ENCODE measurements at places on chromosomes 12 and 14.

DNA sequence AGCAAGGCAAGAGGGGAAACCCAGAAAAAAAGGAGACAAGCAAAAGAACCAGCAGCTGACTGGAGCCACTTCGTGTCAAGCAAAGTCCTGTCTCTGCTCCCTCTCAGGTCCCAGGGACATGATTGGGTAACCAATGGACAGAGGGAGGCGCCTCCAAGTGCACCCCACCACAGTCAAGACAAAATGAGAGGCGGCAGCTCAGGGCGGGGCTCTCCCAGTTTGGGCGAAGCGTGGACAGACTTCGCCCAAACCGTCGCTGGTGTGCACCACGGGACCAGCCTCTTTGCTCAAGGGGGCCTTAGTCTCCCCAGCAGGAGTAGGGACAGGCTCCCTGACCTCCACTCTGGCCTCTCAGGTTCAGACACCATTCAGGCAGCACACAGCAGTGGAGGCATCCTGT is 1.5 kb upstream of the BEGAIN start:
- no peak for DNase-seq

- DNase-seq = no peak
Observed at GRCh38 chr12:40238266-40238902, 13.6 kb downstream of the LRRK2 start.

- no peak for DNase-seq
Observed at GRCh38 chr14:96184737-96185136, 19.9 kb upstream of the BDKRB2 start.

- DNase-seq = peak; percentile 40
Observed at GRCh38 chr12:93050026-93050747, 121.1 kb upstream of the EEA1 start.

DNA sequence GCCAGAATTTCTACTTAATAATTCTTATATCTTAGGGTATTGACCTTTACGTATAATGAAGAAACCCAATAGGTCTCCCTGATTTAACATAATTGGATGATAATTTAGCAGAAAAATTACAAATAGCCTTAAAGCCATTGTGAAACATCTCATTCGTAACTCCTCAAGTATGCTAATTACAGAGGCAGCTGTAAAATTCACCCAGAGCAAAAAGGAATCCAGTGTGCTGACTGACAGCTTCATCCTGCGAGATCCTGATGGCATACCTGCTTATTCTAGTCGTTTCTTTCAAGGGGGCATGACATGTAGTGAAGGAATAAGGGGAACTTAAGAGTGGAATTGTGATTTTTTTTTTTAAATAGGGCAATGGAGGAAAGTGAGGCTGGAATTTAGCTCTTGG is 291.5 kb downstream of the FUT8 start:
- no peak for DNase-seq

DNA sequence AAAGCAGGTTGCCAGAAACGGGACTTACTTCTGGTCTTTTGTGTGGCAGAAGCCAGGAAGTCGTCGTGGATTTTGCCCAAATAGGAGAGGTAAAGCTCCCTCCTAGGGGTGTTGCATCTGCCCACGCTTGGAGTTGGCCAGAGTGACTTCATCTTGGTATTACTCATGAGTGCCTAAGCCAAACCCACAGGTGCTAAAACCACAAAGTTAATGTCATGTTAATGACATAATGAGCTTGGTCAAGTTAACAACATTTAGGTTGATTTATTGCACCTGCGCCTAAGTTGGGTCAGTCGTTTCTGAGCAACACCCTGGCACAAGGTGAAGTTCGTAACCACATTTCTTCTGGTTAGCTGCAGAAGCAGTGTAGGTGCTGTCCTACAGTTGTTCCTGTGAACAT is 225.2 kb downstream of the FUT8 start:
- no peak for DNase-seq

DNA sequence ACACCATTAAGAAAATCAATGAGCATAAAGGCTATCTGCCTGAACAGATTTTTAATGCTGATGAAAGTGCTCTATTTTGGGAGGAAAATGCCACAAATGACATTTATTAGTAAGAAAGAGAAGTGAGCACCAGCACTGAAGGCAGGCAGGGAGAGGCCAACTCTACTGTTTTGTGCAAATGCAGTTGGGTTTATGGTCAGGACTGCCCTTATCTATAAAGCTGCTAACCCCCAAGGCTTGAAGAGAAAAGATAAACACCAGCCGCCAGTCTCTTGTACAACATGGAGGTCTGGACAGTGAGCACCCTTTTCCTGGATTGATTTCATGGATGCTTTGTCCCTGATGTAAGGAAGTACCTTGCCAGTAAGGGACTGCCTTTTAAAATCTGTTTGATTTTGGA is 246.8 kb upstream of the SFSWAP start:
- DNase-seq = no peak

DNA sequence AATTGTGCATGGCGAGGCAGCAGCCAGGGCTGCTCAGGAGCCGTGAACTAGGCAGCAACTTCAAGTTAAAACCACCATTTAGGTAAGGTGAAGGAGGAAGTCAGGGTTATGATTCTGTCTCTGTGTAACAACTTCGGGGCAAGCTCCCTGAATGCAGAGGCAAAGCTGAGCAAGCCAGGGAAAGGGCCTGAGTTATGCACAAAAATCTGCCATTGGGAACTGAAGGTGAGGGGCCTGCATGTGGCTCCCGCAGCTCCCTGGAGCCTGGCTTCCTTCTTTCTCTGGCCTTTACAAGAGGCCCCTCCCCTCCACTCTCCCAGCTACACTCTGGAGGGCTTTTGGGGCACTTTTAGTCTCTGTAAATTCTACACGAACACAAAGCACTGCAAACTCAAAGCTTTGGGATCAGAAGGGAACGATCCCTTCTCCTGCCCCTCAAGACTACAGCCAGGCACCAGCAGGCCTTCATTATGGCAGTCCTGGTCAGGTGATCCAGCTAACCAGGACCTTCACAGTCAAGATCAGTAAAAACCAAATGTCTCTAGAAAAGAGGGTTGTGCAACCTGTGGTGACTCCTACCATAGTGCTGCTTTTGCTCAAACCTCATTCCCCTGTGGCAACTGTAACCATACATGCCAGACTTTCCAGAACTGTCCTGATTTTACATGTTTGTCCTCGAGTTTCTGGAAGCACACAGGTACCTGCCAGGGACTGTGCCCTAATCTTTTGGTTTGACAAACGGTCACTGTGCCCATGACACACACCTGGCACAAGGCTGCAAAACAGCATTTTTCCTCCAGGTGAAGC is 67.2 kb upstream of the PTGR2 start:
- DNase-seq = peak; percentile 48

- peak; percentile 78 for DNase-seq
Observed at GRCh38 chr14:44564908-44565307, 57.8 kb upstream of the FSCB start.

DNA sequence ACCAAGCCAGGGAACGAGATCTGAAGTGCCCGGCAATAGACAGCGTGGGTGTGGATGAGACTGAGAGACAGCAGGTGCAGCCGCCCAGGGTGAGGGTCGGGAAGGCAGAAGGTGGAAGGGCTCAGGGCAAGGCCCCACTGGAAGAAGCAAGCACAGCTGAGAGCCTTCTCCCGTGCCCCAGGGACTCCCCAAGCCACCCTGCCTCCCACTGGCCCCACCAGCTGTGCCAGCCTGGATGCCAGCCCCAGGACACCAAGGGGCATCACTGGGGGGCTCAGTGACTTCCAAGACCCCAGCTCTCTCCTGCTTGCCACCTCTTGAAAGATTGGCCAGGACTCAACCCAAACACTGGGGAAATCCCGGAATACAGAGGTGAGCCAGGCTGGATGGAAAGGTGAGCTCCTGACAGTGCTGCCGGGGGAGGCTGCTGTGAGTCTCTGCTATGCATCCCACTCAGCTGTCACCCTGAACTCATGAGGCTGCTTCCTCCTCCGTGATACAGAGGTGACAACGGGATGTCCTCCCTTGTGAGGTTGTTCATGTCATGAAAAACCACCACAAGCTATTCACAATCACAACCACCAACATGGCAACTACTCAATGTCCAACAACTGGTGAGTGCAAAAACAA is 13.8 kb downstream of the TESC start:
- no peak for DNase-seq

All from PC-3 (cell line).